Activated naive CD8-positive, alpha-beta T cell treated with anti-CD3 and anti-CD28 coated beads, Interleukin-2, amount 10 ng/mL, durations not matched to agents 7 days and 5 days (primary cell): ENCODE measurements at places on chromosomes 12 and 14. TPM values are rescaled to one million over a fixed set of nuclear protein-coding genes. Genes with fewer than 3 reads are reported as not detected.

Gene HHIPL1
- total RNA-seq, result 0.17 TPM

- H3K4me3 ChIP-seq, result peak overlapping the region; percentile 25
- no peak for DNase-seq
- H3K27ac ChIP-seq, result peak overlapping the region; percentile 81
These were observed 82.7 kb upstream of the GPR68 start for GRCh38 chr14:91327250-91327595.

DNA sequence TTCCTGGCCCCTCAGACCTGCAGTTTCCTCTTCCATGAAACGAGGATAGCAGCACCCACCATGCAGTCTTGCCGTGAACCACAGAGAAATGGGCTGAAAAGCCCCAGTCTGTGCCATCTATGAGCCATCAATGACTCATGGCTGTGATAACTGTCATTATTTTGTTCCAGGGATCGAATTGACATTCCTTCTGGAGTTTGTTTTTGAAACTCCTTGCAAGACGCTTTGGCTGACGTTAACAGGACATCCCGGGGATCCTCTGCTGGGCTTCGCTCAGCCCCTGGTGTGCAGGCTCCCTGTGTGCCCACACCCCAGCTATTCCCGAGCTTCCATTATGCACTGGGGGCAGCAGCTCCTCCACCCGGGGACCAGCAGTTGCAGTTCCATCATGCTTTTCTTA lies 33.8 kb downstream of the MMAB start:
- DNase-seq, result no peak
- no peaks in the 10 kb centered on the region for H3K27me3 ChIP-seq
- H3K27ac ChIP-seq, result no peak overlapping the region
- no peaks in the 10 kb centered on the region for H3K4me1 ChIP-seq

DNA sequence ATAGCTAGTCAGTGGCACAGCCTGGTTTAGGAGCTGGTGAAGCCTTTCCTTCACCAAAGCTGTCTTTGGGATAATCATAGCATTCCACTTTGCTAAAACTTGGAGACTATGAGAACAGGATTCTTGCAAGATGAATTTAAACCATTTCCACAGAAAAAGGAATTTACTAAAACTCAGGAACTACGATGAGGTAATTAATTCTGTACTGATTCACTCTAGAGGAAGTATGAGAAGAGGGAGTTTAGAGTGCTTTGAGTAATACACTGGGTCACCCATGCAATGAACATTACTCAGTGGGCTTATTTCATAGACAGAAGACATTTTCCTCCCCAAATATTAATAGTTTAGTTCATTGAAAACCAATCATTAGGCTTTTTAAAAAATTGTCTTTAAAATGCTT lies 73.0 kb downstream of the RMST start:
- no peaks in the 10 kb centered on the region for H3K36me3 ChIP-seq
- no peaks in the 10 kb centered on the region for H3K4me1 ChIP-seq
- H3K27ac ChIP-seq, result no peak overlapping the region

GRCh38 chr12:12859690-12860089 lies 31.7 kb upstream of the GPRC5A start:
- no peaks in the 10 kb centered on the region for H3K27me3 ChIP-seq
- no peaks in the 10 kb centered on the region for H3K4me1 ChIP-seq
- no peak for DNase-seq
- peaks cover 8% of the 10 kb centered on the region for H3K36me3 ChIP-seq
- no peak overlapping the region for H3K4me3 ChIP-seq
- no peak overlapping the region for H3K27ac ChIP-seq

DNA sequence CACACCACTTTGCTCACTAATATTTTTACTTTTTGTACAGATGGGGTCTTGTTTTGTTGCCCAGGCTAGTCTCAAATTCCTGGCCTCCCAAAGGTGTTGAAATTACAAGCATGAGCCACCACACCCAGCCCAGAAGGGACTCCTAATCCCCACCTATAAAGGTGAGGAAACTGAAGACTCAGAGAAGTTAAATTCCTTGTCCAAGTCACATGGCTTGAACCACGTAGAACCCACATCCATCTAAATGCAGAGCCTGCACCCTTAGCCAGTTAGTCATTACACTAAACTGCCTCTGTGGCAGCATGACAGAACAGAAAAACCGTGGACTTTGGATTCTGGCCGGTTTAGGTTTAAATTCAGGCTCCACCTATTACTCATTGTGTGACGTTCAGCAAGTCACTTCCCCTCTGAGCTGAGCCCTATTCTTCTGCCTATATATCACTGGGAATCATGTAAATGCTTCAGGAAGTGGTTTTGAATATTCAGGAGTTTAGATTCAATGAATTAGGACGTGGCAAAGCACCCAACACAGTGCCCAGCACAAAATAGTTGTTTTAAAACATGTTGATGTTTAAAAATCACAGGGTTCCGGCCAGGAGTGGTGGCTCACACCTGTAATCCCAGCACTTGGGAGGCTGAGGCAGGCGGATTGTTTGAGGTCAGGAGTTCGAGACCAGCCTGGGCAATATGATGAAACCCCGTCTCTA lies 3.0 kb upstream of the CORO1C start:
- peaks cover 29% of the 10 kb centered on the region for H3K4me1 ChIP-seq
- H3K27ac ChIP-seq, result peak overlapping the region; percentile 44
- H3K27me3 ChIP-seq, result no peaks in the 10 kb centered on the region
- no peak for DNase-seq
- H3K4me3 ChIP-seq, result no peak overlapping the region

DNA sequence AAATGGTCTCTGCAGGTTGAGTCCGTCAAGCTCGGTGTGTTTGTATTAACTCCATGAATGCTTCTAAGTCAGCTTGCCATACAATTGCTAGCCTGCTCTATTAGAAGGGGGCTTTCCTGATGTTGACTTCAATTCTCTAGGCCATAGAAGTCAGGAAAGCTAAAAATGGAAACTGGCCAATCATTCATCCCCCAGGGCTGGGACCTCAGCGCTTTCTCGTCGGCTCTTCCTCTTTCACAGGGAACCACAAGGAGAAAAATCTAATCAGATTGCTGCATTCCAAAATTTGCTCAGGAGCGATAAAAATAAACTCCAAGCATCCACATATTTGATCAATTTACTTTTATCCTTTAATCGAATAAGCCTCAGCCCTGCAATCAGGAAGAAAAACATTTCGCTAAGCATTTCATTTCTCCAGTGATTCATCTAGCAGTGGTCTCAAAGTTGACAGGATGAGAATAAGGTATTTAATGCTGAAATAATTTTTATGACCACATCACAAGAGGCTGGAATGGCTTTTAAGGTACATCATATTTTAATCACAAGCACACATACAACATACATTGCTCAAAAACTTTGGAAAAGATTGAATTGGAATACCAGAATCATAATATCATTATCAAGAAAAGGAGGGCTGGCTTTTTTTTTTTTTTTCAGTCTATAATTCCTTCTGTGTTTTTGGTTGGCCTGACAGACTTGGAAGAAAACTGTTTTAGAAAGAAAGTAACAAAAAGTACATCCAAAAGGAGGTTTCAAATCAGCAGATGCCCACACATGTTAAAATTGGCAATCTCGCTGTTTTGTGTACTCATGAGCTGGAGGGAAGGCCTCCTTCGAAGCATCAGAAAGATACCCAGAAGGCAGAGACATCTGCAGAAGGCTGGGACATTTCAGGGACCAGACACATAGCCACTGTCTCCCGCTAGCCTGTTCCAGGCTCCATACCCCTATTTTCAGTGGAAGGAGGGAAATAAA lies 316.3 kb downstream of the NUAK1 start:
- H3K4me3 ChIP-seq, result no peak overlapping the region
- no peak overlapping the region for H3K27ac ChIP-seq
- no peaks in the 10 kb centered on the region for H3K36me3 ChIP-seq
- peaks cover 10% of the 10 kb centered on the region for H3K27me3 ChIP-seq
- DNase-seq, result no peak
